ENCODE measurements at places on chromosomes 3 and 15. TPM values are rescaled to one million over a fixed set of nuclear protein-coding genes. Genes with fewer than 3 reads are reported as not detected.

DNA sequence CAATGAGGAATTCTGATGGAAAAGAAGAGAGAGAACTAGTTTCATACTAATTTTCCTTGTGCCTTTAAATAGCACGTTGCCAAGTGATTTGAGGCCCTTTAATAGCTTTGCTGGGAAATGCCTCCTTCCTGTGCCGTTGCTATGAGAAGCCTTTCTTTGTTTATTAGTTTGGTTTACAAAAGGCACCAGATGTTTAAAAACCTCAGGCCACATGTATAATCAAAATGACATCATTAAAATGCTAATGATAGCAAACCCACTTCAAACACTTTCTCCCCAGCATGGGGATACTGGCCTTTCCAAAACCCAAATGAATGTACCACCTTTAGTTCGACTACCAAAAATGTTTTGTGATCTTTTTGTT lies 50.0 kb upstream of the TBC1D23 start:
- no peak for DNase-seq

DNA sequence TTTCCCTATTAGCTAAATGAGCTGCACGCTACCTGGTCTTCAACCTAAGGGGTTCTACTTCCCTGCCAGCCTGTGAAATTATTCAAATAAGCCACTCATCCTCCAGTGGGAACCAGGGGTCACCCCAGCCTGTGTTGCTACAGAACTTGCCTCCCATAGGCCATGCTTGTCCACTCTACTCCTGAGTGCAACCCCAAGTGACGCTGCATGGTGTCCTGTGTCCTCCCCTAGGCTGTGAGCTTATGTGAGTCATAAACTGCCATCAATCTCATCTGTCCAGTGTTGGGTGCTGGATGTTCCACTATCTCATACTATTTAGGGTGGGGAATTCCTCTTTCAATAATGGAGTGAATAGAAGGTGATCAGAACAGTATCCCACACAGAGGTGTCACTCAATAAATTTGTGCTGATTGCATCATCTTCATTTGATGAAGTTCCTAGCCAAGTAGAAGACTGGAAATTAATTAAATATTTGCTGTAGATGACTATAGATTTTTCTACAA lies 49.8 kb upstream of the SSR3 start:
- no peak for DNase-seq

DNA sequence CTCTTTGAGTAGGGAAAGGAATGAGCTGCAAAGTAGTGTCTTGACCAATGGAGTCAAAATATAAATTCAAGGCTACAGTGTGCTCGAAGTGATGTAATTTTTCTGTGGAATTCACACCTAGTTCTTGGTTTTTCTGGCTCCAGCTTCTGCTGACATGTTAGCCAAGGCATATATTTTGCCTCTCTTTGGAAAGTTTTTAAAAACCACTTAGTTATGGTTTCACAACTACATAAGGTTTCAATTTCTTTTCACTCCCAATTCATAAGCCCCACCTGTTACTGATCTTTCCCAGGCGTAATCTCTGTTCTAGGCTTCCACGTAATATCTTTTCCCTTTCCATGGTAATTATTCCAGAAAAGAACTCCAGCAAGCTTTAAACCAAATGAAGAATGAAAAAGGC lies 46.9 kb downstream of the GADL1 start:
- DNase-seq = no peak

DNA sequence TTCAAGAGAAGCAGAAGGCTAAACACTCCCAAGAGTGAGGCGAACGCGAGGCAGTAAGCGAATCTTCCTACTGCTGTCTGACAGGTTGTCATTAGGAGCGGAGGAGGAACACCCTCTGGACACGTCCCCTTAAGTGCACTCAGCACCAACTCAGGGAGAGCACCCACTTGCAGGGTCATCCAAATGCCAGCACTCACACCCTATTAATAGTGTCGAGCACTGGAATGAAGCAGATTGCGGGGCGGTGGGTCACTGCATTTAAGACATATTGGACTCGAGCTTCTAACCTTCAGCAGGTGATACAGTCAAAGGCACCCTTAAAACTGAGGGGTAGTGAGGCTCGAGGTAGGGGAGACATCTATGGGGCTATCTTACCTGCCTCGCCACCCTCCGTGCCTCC lies 28.7 kb downstream of the SH3BP5 start:
- DNase-seq = no peak

DNA sequence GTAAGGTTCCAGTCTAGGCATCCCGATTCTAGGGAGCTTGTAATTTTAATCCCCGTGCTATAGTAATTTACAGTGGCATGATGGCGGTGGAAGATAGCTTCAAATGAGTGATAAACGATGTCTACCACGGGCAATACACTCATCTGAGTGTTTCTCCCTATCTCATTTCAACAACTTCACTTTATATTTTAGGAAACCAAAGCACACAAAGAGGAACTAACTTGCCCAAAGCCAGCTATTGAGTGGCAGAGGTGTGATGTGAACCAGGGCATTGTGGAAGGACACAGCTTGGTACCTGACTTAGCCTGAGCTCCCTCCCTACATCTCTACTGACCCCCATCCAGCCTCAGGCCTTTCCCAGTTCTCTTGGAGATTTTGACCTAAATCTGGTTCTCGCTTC lies 16.9 kb upstream of the FILIP1L start:
- no peak for DNase-seq

The NPTN gene
- total RNA-seq = 18.2 TPM

The TEX264 gene
- 18.7 TPM for total RNA-seq

GRCh38 chr3:180401226-180401625 lies 200.7 kb upstream of the TTC14 start:
- DNase-seq = no peak

The CCDC33 gene
- not detected for total RNA-seq

The LACTB gene
- total RNA-seq = 9.6 TPM

The TEX55 gene
- not detected for total RNA-seq

- DNase-seq = no peak
Observed at GRCh38 chr3:144058713-144059112, 87.1 kb downstream of the DIPK2A start.

DNA sequence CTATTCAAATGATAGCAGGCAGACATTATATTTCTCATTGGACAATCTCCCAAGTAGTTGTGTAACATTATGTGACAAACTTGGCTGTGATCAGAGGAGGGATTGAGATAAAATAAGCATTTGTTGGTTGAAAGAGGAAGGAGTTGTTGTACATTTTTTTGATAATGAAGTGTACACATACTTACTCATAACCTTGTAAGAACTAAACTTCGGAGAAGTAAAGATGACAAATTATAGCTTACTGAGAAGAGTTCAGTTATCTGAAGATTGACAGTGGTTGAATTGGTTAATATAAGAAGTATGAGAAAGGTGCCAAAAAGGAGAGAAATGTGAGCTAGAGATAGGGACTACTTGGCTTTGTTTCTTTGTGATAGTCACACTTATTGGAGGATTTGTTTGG lies 32.6 kb downstream of the STT3B start:
- no peak for DNase-seq

- no peak for DNase-seq
Observed at GRCh38 chr3:172914854-172915253, 164.3 kb downstream of the ECT2 start.

- DNase-seq = no peak
Observed at GRCh38 chr15:22780267-22780666, 6.2 kb upstream of the NIPA1 start.

- no peak for DNase-seq
Observed at GRCh38 chr15:62896380-62896866, 146.1 kb upstream of the TPM1 start.

GRCh38 chr3:160792540-160792939 lies 36.5 kb downstream of the PPM1L start:
- no peak for DNase-seq

DNA sequence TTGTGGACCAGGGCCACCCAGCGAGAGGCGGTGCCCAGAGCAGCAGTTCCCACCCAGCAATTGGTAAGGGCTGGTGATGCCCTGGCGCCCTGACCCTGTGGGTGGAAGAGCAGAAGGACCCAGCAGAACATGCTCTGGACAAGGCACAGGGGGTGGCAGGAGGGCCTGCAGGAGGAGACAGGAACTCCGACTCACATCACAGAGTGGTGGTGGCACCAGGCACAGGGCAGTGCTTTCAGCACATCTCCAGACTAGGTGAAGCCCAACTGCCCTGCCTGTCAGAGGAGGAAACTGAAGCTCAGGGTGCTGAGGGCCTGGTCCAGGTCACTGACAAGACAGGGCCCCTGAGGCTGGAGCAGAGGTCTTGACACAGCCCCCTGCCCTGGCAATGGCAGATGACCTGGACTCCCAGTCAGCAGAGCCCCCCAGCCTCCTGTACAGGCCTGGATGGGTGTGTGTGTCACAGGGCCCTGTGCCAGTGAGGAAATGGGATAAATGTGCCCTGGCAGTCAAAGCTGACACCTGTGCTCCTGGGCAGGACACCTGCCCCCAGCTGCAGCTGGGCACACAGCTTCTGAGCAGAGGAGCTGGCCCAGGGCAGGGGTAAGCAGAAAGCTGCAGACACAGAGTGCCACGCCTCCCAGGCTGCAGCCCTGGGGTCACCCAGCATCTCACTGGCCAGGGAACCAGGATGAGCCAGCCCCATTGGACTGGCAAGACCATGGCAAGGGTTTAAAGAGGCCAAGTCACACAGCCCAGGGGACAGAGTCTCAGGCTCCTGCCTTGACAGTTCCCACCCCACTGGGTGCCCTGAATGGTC lies 11.4 kb downstream of the KLF15 start:
- no peak for DNase-seq

GRCh38 chr3:184155644-184156521 lies 706 bp downstream of the DVL3 start:
- DNase-seq = peak; percentile 48

GRCh38 chr3:50599115-50599715 lies 12.4 kb downstream of the CISH start:
- no peak for DNase-seq

- no peak for DNase-seq
Observed at GRCh38 chr15:71278989-71279756, 163.9 kb downstream of the THSD4 start.

The SCAANT1 gene
- total RNA-seq = not detected

DNA sequence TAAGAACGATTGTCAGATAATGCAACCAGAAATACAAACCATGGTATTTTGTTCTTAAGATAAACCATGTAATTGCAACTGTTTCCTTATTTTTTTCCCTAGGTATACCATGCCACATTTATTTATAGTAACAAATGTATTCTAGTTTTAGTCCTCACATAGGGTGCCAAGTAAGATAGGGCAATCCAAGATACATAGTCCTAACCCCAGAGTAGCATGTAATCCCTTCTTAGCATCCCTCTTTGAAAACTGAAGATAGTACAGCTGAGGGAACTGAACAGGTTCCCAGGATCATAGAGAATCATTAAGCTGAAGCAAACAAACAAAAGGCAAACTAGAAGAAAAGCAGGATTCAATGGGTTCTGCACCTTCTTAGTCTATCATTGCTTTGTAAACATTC lies 24.8 kb downstream of the TRNT1 start:
- DNase-seq = no peak

The TMEM202 gene
- not detected for total RNA-seq

GRCh38 chr15:83358972-83359564 lies 74.6 kb upstream of the BNC1 start:
- DNase-seq = no peak

The LRRC31 gene
- not detected for total RNA-seq

- DNase-seq = no peak
Observed at GRCh38 chr3:143977341-143978262, 6.0 kb downstream of the DIPK2A start.
